ENCODE measurements at places on chromosomes 12 and 14.

- DNase-seq: no peak
Observed at GRCh38 chr14:103330536-103330935, 3.5 kb upstream of the EIF5 start.

GRCh38 chr14:99125113-99125512, 146.9 kb downstream of the BCL11B start:
- DNase-seq: no peak

- no peak for DNase-seq
Observed at GRCh38 chr12:15469356-15469755, 147.0 kb downstream of the PTPRO start.

DNA sequence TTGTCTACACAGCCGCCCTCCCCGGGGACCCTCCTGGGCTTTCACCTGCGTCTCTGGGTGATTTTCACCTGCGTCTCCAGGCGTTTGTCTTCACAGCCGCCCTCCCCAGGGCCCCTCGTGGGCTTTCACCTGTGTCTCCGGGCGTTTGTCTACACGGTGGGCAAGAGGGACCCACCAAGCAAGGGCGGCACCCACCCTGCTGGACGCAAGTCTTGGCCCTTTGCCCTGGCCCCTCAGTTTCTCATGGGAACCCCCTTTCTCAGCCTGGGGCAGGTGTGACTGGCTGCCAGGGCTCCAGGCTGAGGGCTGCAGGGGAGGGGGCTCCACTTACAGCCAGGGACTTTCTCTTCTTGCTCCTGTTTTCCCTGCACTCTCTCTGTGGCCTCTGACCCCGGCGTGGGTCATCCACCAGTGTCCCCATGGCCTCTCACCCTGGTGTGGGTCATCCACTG, 68.6 kb upstream of the GALNT9 start:
- DNase-seq: no peak

- no peak for DNase-seq
Observed at GRCh38 chr14:33134975-33135374, 196.3 kb downstream of the NPAS3 start.

- DNase-seq: no peak
Observed at GRCh38 chr12:124218243-124218560, 76.7 kb upstream of the RFLNA start.

- DNase-seq: peak; percentile 25
Observed at GRCh38 chr12:100827901-100828520, 33.4 kb downstream of the ANO4 start.

DNA sequence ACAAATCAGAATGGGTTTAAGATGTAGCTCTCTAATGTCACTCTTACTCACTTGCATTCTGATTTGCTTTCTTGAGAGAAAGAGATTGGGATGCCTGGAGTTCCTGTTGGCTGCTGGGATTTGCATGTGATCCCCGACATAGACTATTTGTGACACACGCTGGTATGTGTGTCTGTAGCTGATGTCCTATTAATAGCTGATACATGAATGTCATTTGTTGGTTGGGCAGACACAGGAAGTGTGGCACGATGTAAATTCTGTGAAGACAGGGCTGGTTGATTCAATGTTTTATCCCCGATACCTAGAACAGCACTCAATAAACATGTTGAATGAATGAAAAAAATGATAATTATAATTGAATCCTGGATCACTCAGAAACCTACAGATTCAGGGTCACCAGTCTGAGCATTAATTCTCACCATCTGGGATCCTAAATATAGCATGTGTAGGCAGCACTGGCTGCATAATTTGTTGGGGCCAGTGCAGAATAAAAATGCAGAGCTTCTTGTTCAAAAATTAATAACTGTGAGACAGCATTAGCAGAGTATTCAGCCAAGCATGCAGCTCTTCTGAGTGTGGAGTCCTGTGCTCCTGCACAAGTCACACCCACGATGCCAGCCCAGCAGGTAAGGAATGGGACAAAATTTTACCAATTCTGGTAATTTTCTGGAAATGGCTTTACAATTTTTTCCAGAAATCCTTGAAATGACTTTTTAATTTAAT, 35.5 kb upstream of the SOCS2 start:
- DNase-seq: no peak

GRCh38 chr14:37061697-37062096, 110.7 kb downstream of the SLC25A21 start:
- no peak for DNase-seq

DNA sequence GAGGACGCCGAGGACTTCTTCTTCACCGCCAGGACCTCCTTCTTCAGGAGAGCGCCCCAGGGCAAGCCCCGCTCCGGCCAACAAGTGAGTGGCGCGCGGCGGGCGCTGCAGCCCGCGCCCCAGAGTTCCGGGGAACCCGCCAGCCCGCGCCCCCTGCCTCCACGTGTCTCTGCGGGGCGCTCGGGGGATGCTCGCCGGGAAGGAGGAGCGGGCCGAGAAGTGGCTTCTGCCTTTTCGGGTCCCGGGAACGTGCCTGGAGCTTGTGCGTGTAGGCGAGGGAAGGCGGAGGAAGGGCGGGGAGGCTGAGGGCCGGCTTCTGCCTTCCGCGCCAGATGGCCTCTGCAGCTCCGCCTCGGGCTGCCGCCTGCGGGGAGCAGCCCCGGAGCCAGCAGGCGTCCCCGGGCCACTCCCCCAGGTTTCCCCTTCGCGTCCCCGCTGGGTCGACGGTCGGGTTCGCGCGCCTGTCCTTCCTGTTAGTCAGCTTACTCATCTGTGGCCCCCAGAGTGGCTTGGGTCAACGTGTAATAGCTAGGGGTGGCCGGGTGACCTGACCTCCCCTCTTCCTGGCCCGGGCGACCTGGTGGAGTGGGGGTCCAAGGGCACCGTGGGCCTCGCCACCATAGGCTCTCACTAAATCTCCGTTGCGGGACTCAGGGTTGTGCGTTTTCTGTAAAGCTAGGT, 505 bp downstream of the RASSF3 start:
- DNase-seq: peak; percentile 69

- peak; percentile 17 for DNase-seq
Observed at GRCh38 chr12:101783150-101783549, 43.9 kb upstream of the SYCP3 start.

- DNase-seq: no peak
Observed at GRCh38 chr12:45290216-45290605, 74.3 kb downstream of the ANO6 start.

- no peak for DNase-seq
Observed at GRCh38 chr12:62695696-62696095, 229.1 kb downstream of the MON2 start.

DNA sequence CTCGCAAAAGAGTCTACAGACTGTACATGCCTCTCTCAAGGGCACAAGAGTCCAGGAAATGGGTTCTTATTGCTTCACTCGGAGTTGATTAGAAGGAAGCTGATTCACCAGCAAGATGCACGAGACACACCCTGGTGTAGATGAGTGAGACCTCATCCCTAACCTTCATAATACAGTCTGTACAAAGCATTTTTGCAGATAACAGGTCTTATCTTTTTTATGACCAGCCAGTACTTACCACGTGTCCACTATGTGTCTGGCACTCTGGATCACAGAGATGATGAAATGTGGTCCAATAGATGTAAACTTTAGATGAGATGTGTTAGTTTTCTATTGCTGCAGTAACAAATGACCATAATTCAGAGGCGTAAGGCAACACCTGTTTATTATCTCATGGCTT, 53.4 kb upstream of the PWP1 start:
- DNase-seq: no peak

DNA sequence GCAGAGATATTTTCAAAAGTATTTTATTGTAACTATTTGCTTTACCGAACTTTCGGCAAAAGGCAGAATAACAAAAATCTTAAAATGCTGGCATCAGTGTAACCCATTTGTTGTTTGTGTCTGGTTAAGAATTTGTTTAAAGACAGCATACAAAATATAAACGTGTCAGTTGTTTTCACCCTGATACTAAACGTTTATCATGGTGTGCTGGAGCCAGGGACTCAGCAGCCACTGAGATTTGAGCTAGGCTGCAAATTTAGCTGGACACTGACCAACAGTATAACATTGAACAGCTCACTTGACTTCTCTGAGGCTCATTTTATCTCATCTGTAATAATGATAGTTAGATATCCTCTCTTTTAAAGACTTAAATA, 183.7 kb downstream of the TMTC3 start:
- no peak for DNase-seq

- DNase-seq: no peak
Observed at GRCh38 chr12:40632171-40632570, 60.1 kb upstream of the CNTN1 start.

DNA sequence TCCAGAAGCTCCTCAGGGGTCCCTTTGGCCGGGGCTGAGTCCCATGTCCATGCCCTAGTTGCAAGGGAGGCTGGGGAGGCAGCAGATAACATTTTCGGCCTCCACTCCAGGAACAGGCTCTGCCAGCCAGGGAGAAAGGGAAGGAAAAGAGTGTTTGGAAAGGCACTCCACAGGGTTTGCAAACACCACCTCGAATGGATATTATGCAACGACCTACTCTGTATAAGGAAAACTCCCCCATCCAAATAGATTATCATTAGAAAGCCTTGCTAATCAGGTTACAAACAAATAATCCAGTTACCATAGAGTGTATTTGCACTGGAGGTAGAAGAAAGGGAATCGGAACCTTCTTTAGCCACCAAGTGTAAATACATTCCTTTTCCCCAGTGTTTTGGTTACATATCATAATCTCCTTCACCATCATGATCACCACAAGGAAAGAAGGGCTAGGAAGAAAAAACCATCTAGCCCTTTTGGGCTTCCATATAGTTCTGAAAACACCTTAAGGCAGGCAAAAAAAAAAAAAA, 40.4 kb downstream of the TMCC3 start:
- no peak for DNase-seq

All from HAP-1 (cell line).